ENCODE measurements at places on chromosomes 1 and 21.

GRCh38 chr1:3367376-3367775 lies 87.1 kb upstream of the ARHGEF16 start:
- DNase-seq, result no peak

DNA sequence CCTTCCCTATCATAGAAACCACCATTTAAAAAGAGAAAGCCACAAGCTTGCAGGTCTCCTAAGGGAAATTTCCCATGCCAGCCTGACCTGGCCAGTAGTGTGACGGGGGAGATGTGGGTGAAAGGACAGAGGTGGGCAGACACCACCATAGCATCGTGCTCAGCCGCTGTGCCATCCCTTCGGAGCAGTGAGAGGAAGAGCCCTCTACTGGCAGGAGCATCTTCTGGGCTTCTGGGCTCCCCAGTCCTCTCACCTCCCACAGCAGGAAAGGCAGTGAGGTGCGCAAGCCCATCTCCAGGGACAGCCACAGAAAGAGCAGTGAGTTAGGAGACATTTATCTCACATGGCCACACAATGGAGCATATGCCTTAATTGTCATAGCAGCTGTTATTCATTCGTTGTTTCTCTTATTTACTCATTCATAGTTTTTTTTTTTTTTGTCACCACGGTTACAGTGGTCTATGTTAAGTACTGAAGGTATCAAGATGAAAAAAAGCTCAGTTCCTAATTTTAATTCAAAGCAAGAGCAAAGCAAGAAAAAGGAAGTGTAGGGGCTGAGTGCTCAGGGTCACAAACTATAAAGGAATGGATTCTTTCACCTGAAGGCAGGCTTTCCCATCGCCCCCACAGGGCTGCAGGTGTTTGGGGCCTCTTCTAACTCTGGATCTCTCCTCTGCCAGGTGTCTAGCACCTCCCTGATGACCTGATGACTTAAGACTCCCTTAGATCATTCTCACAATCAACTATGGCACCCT lies 48.8 kb upstream of the CAMK1G start:
- DNase-seq, result peak; percentile 25

GRCh38 chr21:29242201-29242600 lies 56.5 kb upstream of the BACH1 start:
- DNase-seq, result no peak

- no peak for DNase-seq
Measured at GRCh38 chr1:147541672-147542568, 619 bp downstream of the BCL9 start.

GRCh38 chr1:193634470-193634869 lies 448.1 kb upstream of the B3GALT2 start:
- DNase-seq, result peak; percentile 2

GRCh38 chr1:27992276-27992675 lies 32.5 kb downstream of the XKR8 start:
- peak; percentile 52 for DNase-seq

- peak; percentile 69 for DNase-seq
Measured at GRCh38 chr1:164716992-164717703, 158.2 kb downstream of the PBX1 start.

DNA sequence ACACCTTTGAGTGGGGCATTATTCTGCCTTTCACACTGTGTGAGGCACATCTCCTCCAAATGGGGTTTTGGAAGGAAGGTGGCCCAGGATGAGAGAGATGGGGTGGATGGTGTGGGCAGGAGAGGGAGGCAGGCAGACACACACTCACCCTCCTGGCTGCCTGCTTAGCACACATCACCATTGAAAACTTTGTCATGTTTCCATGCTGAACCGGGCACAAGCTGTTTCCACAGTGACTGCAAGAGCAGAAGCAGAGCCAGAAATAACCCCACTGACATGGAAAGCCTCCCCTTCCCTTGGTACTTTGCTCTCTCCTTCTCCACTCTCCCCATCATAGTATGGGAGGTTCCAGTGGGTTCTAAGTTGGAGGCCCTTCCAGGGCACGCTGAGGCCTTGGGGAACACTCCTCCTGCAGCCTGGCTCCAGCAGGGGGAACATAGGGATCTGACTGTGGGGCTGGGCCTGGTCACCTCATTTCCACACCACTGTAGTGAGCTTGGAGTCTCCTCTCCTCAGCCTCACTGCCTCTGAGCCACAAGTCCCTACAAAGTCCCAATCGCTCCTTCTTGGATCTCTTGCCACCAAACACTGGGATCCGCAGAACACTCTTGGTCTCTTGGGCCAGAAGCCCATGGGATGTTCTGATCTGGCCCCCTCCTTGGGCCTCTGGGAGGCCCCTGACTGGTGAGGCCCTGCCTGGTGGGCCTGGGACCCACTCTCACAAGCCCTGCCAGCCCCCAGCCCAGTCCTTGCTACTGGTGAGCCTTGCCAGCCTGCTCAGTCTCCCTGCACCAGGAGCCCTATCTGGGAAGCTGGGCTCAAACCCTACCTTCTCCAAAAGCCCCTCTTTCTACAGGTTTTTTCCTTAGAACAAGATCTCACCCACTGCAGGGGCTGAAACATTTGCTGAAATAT lies 163.0 kb upstream of the EDN2 start:
- DNase-seq, result no peak

DNA sequence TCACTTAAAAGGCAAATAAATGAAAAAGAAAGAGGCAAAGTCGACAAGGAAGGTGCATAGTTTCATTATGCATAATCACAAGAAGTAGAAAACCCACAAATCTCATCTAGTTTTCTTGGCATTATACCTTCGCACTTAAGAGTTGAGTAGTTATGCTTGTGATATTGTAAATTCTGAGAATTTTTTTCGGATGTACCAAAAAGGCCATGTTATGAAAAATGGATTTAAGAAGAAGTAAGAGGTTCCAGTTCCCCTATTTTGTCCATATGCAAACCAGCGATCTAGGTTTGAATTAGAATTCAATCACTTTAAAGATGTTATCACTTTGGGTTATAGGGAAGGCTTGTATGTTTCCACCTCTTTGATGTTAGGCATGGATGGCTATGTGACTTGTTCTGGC lies 7.9 kb upstream of the ERICH3 start:
- DNase-seq, result no peak

DNA sequence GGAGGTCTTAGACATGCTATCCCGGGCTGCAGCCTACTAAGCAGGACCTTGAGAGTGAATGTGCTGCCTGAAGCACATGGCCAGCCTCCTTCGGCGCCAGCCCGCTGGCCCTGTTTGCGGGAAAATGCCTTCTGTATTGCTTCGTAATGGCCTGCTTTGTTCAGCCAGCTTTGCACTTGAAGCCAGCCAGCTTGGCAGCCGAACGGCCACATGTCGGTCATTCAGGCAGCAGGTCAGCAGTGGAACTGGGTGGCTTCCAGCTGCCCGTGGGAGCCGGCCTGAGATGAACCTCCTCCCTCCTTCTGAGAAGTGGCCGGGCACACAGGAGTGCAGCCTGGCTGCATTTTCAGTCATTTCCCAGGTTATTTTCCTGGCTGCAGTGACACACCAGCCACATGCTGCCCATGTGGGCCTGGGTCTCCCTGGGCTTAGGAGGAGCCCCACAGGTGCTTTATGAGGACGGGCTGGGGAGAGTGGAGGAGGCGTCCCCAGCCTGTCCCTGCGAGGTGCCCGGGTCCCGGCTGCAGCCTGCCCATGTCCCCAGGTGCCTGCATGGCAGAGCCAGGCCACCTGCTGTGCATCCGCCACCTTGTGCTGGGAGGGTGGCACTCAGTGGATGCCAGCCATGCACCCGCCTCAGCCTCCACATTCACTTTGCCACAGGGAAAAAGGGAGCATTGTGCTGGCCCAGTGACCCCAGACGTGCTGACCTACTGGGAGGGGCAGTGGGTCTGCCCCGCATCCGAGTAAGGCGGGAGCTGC lies 103.5 kb downstream of the SIK1 start:
- DNase-seq, result no peak

DNA sequence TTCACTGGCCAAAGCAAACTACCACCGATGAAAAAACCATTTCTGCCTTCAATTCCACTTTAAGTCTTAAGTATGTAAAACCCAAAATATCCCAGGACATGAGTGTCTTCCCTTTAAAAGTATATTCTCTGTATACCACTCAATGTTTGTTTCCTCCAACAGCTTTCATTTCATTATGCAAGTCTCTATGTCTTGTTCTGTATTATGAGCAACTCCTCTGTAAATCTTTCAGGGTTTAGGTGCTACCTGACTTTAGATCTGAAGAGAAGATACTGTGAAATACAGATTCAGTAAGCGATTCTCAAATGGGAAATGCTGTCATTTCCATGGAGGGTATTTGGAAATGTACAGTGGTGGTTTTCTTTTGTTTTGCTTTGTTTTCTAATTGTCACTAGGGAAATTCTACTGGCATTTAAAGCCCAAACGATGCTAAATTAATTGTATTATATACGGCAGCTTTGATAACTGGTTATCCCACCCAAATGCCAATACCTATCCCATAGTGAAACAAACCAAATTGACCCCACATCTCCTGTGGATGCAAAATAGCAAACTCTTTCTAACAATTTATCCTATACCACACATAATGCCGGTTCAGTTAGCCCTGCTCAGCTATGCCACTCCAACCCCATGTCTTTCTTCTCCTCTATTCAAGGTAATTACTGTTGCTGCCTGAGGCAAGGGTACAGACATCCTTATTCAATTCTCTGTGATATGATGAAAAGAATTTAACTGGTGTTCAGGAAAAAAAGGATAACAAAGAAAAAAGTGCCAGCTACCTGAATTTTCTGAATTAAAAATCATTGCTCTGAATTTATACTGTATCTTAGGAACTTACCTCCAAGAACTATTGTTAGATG lies 182.8 kb downstream of the EIF4G3 start:
- DNase-seq, result peak; percentile 45

DNA sequence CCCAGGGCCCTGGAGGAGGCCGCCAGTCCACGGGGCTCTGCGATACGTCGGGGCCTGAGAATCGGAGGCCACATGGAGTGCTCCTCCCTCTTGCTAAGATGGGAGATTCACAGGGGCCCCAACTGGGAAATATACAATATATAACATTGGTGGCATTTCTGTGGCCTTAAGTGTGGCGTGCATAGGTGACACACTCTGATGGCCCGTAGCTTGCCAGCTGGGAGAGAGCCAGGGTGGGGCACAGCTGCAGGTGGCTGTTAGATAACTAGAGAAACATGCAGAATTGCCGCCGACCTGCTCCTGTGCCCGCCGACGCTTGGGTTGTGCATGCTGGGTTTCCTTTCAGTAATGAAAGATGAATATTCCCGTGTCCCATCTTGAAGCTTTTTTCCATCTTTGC lies 30.1 kb downstream of the UMODL1 start:
- DNase-seq, result no peak
